ENCODE measurements at places on chromosomes 6 and 20. TPM values are rescaled to one million over a fixed set of nuclear protein-coding genes. Genes with fewer than 3 reads are reported as not detected.

DNA sequence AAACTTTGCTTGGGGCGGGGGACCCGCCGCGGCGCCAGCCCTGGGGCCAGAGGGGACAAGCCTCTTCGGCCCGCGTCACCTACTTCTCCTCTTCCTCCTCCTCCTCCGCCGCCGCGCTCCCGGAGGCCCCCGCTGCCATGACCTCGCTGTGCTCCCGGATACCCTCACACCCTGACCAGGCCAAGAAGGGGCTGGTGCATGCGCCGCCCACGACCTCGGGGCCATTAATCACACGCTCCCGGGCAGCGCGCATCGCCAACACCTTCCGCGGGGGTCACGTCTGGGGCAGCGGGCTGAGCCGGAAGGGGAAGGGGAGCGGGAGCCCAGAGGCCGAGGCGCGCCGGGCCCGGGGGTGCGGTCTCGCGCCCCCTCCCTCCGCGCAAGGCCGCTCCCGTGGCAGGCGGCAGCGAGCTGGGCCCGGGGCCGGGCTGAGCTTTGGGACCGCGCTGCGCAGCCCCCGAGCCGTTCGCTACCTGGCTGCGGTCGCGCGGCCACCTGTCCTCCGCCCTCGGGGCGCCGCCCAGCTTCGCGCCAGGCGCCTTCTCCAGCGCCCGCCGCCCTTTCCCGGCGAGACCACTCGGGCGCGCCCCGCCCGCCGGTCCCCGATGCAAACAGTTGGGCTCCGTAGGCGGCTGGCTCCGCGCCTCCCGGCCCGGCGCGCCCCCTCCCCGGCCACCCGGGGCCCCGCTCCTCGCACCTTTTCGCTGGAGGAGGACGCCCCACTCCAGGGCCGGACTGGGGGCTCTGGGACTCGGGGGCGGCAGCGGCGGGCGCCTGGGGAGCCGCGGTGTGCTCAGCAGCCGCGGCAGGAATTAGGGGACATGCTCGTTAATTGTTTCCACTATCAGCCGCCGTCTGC is 575 bp upstream of the CNR1 start:
- peak; percentile 10 for DNase-seq

GRCh38 chr6:6581054-6581453 is 7.5 kb upstream of the LY86 start:
- peak; percentile 44 for DNase-seq

Gene SIRPB1
- total RNA-seq: 1.4 TPM

Gene C6orf15
- not detected for total RNA-seq

Gene COX4I2
- total RNA-seq: not detected

Gene CENPW
- 85.8 TPM for total RNA-seq
